ENCODE measurements at places on chromosomes 5 and 9.

- DNase-seq = no peak
Observed at GRCh38 chr5:60814498-60814897, 29.6 kb downstream of the ELOVL7 start.

DNA sequence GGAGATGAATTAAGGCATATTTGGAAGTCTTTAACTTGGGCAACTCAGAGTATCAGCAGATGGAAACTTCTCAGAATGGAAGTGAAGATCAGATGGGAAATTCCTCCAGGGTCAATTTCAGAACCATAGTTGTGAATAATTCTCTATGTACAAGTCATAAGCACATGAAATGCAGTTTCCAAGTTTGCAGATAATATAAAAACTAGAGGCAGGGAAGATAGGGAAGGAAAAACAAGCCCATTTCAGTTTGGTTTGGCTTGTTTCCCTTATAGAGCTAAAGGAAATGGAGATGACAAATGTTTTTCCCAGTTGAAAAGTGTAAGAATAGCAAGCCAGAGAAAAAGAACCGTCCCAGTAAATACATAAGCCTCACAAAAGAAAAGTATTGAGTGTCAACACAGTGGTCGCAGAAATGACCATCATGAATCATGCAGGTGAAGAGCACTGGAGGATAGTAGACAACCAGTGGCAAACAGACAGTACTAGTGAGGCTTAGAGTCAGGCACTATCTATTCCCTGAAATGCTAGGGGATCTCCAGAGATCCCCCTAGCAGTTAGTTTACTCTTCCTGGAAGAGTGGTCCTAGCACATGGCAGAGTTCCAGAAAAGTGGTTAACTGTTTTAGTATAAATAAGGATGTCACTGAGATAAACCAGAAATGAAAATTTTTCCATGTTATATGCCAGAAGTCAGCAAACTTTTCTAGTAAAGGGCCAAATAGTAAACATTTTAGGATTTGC, 245.9 kb downstream of the SAXO1 start:
- no peak for DNase-seq

DNA sequence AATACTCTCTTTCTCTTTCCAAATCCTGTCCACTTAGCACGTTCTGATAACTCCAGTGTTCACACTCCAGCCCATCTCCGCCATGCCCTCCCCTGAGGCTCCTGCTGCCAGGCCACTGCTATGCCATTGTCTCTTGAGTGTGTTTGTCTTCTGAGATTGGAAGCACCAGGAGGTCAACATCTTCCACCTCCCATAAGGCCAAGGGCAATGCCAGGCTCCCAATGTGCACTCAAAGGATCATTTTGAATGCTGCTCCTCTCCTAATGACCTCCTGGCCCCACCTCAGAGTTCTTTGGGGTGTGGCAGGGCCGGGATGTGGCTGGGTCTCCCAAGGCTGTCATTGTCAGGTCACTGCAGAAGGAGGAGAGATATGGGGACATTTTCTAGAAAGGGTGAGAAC, 19.5 kb downstream of the IGIP start:
- no peak for DNase-seq

DNA sequence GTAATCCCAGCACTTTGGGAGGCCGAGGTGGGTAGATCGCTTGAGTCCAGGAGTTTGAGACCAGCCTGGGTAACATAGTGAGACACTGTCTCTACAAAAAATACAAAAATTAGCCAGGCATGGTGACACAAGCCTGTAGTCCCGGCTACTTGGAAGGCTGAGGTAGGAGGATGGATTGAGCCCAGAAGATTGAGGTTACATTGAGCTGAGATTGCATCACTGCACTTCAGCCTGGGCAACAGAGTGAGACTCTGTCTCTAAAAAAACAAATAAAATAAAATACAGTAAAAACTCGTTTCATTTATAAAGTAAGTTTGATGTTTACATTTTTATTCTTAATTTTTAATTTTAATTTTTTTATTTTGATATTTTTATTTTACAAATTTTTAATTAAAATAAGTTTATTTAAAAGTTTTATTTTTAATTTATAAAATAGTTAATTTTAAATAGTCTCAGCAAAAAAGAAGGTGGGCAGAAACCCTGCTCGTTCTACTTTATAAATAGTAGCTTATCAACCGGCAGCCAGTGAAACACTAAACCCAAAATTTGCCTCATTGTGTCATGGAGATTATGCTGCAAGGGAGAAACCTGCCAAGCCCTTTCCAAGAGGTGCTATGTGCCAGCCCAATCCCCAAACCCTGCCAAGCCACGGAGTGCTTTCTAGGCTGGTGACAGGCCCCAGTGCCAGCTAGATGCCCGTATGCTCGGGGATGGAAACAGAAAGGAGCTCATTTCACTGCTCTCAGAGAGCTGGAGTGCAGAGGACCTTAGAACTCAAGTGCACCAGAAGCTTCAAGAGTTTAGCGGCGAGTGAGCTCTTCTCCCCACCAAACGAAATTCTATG, 38.9 kb downstream of the SERINC5 start:
- no peak for DNase-seq

GRCh38 chr9:137107312-137107921, 7.1 kb downstream of the DPP7 start:
- DNase-seq = no peak

DNA sequence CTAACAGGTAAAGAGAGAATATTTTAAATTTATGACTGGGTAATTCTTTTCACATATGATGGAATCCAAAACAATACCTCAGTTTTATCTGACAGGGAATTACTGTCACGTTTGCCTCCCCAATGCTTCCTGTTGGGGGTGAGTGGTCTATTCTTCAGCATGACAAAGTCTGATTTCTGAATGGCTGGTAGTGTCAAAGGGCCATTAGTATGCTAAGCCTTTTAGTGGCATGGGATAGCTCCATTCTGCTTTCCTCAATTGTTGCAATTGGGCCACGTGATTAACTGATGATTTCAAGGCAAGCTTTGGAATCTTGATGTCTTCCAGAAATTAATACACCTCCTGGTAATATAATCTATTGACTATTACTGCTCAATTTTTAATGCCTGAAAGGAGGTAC, 14.7 kb upstream of the NDUFS4 start:
- DNase-seq = no peak

GRCh38 chr9:110555551-110556331, 23.8 kb downstream of the SVEP1 start:
- no peak for DNase-seq

- DNase-seq = no peak
Observed at GRCh38 chr9:3517377-3518048, 8.3 kb downstream of the RFX3 start.

GRCh38 chr5:118257066-118257465, 731.3 kb downstream of the DTWD2 start:
- DNase-seq = no peak

- no peak for DNase-seq
Observed at GRCh38 chr5:176606032-176606431, 3.9 kb downstream of the GPRIN1 start.

- DNase-seq = no peak
Observed at GRCh38 chr5:149677731-149678130, 52.4 kb upstream of the PPARGC1B start.

DNA sequence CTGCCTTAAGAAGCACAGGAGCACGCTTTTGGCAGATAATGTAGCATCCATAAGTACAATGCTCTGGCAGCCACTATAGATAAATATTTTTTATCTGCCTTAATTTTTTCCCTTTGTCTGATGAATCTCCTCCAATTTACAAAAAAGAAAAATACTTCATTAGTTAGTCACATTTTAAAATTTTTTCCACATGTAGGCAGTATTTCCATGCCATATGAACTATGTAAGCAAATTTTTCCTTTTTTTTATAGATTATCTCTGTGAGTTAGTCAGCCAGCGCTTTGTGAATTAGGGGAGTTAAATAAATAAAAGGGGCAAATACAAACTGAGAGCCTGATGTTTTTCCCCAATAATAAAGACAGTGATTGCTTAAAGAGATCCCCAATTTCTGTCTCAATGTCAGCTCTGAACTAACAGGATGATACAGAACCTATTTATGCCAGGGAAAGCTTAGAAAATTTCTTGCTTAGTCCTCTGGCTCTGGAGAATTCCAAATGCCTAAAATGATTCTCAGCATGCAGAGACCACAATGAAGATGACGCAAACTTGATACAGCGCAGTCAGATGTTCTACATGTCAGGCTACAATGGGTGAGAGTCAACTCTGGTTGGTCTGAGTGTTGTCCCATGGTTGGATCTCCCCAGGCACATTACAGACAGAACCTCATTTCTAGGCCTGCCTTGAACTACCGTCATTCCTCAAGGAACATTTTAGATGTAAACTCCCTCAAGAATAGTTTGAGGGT, 390.4 kb upstream of the CDH6 start:
- no peak for DNase-seq

DNA sequence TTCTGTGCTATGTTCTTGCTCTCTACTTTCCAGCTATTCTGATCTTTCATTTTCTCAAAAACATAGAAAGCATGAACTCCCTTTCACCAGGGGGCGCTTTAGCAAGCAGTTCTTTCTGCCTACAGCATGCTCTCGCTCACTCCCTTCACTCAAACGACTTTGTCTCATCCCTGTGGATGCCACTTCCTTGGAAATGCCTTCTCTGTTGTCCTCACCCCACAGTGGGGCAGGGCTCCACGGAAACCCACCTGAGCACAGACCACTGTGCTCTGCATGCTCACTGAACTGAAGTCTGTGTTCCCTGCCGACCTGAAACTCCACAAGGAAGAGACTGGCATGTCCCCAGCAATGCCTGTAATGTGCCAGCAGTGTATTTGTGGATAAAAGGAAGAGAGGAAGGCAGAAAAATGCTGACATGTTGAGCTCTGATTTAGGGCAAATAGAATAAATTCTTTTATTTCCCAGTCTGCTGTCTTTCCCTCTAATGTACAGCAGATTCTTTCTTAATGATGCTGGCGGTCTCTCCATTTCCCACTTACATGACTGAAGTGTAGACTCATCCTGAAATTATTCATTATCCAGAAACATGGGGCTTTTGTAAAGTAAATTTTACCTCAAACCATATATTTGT, 4.9 kb upstream of the ROR2 start:
- DNase-seq = peak; percentile 83

- no peak for DNase-seq
Observed at GRCh38 chr9:126587187-126588185, 26.2 kb upstream of the LMX1B start.

All from AG04449 (cell line).